Cortex of kidney (tissue), 1 donor: ENCODE measurements at places on chromosomes 3 and 15.

GRCh38 chr15:69958496-69959084 lies 139.1 kb downstream of the TLE3 start:
- no peak for DNase-seq

DNA sequence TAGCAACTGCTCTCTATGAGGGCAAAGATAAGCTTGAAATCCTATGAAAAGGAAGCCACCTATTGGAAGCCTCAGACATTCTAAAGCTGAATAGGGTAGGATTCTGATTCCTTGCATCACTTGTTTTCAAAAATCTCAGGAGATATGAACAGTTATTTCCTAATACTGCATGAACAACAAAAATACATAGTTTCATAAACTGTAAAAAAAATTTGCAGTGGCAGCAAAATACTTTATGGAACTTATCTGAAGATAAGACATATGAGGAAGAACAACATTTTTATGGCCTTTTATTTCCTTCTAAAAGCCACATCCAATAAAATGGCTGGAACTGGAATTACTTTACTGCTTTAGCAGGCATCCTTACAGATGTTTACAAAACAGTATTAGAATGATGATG lies 29.9 kb downstream of the AP3S2 start:
- no peak for DNase-seq

GRCh38 chr3:141849056-141849815 lies 27.2 kb upstream of the ATP1B3 start:
- DNase-seq: no peak

DNA sequence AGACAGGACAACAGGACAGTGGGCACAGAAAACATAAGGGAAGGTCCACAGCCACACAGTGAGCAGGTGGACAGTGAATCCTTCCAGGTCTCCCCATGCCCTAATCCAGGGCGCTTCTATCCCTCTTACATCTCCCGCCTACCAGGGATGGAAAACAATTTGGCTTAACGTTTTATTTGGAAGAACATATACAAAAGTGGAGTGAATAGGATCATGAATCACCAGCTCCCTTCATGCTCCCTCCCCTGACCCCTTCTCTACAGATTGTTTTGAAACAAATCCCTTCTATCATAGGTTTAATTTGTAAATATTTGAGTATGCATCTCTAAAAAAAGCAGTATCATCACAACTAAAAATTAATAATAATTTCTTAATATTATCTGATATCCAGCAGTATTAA lies 52.5 kb downstream of the CLDN11 start:
- no peak for DNase-seq

DNA sequence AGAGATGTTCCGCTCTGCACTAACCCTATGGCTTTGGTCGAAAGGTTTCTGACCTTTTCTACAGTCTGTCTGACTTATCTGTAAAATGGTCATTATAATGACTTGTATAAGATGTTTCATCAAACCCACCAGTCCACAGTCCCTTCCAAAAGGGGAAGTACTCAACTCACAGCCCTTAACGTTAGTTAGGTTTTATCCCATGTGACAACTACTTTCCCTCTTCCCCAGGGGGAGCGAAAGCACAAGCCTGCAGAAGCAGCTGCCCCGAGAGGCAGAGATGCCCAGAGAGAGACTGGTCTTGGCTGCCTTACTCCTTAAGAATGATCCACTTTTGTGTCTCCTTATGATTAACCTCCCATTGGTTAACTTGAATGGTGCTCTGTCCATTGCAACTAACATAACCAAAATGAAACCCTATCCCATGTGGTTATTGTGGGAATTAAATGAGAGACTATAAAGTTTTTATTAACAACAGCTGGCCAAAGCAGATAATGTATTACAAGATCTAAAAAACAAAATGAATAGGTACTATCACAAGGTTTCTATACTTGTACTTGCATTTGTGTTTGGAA lies 6.4 kb downstream of the ASTE1 start:
- DNase-seq: no peak

DNA sequence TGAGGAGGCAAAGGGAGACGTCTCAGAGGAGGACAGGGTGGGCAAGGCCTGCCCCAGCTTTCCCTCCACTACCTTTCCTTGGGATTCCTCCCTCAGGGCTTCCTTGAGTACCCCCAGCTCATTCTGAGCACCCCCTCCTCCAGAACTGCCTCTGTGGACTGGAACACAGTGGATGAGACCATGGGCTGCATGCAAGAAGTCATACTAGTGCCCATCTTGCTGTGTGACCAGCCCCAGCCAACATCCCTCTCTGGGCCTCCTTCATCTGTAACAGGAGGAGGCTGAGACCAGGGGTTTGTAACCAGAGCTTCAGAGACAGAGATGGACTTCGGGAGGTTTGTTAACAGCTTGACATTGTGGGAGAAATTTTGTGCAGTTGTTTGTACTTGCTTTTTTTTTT lies 25.6 kb downstream of the FEM1B start:
- no peak for DNase-seq

DNA sequence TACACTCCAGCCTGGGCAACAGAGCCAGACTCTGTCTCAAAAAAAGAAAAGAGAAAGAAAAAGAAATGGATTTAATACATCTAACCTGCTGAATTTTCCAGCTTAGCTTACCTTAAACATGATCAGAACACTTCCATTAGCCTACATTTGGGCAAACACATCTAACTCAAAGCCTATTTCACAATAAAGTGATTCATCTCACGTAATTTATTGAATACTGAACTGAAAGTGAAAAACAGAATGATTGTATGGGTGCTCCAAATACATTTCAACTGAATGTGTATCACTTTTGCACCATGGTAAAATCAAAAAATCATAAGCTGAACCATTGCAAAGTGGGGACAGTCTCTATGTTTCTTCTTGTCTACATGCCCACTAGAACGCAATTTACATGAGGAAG lies 9.0 kb downstream of the PIK3R4 start:
- DNase-seq: no peak
